Breast epithelium (tissue), 4 donors: ENCODE measurements at places on chromosomes 5 and 9.

DNA sequence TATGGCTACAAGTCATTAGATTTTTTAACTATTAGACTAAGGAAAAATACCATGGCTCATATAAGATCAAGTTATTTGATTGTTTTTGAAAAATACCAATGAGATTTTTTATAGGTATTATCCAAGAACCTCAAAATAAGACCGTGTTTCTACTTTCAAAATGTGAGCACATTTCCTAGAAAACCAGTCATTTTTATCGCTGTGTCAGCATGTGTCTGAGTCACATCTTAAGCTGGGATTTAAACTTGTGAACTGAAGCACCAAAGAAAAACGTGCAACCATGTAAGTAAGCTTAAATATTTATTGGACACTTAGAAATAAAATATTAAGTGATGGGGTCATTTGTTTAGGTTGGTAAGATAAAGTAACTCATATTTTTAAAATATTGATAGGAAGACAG lies 1676.0 kb upstream of the NUDT12 start:
- H3K27ac ChIP-seq = no peak overlapping the region
- no peak for DNase-seq
- no peaks in the 10 kb centered on the region for H3K4me1 ChIP-seq
- H3K36me3 ChIP-seq = no peaks in the 10 kb centered on the region

- H3K36me3 ChIP-seq = no peaks in the 10 kb centered on the region
- H3K4me3 ChIP-seq = no peak overlapping the region
- no peak overlapping the region for H3K27ac ChIP-seq
- H3K27me3 ChIP-seq = no peaks in the 10 kb centered on the region
Measured at GRCh38 chr5:112642885-112643284, 94.8 kb upstream of the APC start.

- H3K4me1 ChIP-seq = no peaks in the 10 kb centered on the region
- H3K27me3 ChIP-seq = no peaks in the 10 kb centered on the region
- no peak overlapping the region for H3K27ac ChIP-seq
- DNase-seq = no peak
- H3K4me3 ChIP-seq = no peak overlapping the region
Measured at GRCh38 chr5:107365320-107366109, 305.2 kb downstream of the EFNA5 start.

GRCh38 chr9:102986425-102986824 lies 8.7 kb upstream of the CYLC2 start:
- no peak for DNase-seq
- no peak overlapping the region for H3K4me3 ChIP-seq
- no peaks in the 10 kb centered on the region for H3K36me3 ChIP-seq
- no peak overlapping the region for H3K27ac ChIP-seq
- H3K27me3 ChIP-seq = no peaks in the 10 kb centered on the region

- H3K4me1 ChIP-seq = peaks cover 9% of the 10 kb centered on the region
- no peaks in the 10 kb centered on the region for H3K36me3 ChIP-seq
- peak overlapping the region; percentile 23 for H3K27ac ChIP-seq
Measured at GRCh38 chr9:70574151-70574837, 159.8 kb upstream of the KLF9 start.

- H3K4me3 ChIP-seq = no peak overlapping the region
- H3K27me3 ChIP-seq = no peaks in the 10 kb centered on the region
- peaks cover 9% of the 10 kb centered on the region for H3K4me1 ChIP-seq
- H3K27ac ChIP-seq = no peak overlapping the region
Measured at GRCh38 chr9:113559834-113560800, 96.6 kb downstream of the RGS3 start.

DNA sequence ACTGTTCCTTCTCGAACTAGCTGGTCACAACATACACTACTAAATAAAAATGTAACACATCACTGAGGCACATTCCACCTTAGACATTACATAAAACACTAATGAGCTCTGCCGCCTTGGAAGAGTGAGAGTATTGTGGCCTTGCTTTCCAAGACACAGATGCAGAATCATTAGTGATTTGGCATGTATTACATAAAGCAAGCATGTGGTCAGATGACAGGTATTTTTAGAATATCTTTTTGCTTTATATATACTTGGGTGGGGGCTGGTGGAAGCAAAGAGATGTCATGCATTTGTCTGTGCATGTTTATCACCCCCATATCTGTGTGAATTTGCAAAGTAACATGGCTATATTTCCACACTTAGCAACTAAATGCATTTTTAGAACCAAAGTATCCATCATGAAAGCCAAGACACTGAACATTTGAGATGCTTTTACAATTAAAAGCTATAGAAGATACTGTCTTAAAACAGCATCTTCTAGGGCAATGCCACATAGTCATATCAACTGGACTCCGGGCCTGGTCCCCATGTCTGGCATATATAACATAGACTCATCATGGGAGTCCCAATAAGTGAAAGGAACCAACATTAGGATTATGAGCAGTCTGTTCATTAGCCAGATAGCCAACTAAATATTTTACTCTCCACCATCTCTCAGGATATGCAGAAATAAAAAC lies 213.5 kb downstream of the MEF2C start:
- no peak overlapping the region for H3K27ac ChIP-seq
- H3K4me1 ChIP-seq = peaks cover 7% of the 10 kb centered on the region
- DNase-seq = no peak
- H3K36me3 ChIP-seq = no peaks in the 10 kb centered on the region
- peaks cover 9% of the 10 kb centered on the region for H3K27me3 ChIP-seq
- no peak overlapping the region for H3K4me3 ChIP-seq

GRCh38 chr5:62506659-62507460 lies 71.8 kb upstream of the LRRC70 start:
- H3K27ac ChIP-seq = no peak overlapping the region
- H3K36me3 ChIP-seq = peaks cover 11% of the 10 kb centered on the region
- no peak overlapping the region for H3K4me3 ChIP-seq
- DNase-seq = no peak
- H3K27me3 ChIP-seq = no peaks in the 10 kb centered on the region
- no peaks in the 10 kb centered on the region for H3K4me1 ChIP-seq
